ENCODE measurements at places on chromosomes 2 and 18. TPM values are rescaled to one million over a fixed set of nuclear protein-coding genes. Genes with fewer than 3 reads are reported as not detected.

The CRYBA2 gene
- not detected for total RNA-seq

The PCARE gene
- not detected for total RNA-seq

The FASTKD2 gene
- total RNA-seq = 29.8 TPM

The DYSF gene
- total RNA-seq = 9.8 TPM

The SS18 gene
- 219 TPM for total RNA-seq

All from placental epithelial cell (primary cell).